RPMI7951 (cell line): ENCODE measurements at places on chromosomes 13 and 19. TPM values are rescaled to one million over a fixed set of nuclear protein-coding genes. Genes with fewer than 3 reads are reported as not detected.

DNA sequence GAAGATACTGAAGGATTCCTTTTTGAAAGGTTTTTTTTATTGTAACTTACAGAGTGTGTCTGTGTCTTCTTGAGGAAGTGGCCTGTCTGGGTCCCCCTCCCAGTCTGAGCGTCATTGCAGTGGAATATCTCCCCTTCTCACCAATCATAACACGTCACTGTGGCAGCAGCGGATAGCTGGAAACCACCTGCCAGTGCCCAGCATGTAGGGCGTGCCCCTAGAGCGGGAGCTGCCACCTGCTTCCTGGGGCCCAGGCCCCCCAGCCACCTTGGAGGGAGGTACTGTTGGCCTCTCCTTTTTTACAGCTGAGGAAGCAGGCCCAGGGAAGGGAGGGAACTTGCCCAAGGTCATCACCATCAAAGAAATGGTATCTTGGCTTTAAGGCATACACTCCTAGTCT is 4.6 kb upstream of the DNM2 start:
- no peak for DNase-seq

Gene SLC7A9
- total RNA-seq, result not detected in 2 replicates

GRCh38 chr19:49120325-49120683 is 960 bp downstream of the PPFIA3 start:
- DNase-seq, result no peak

GRCh38 chr13:51534041-51534817 is 50.0 kb upstream of the WDFY2 start:
- peak; percentile 40 for DNase-seq

GRCh38 chr19:5225486-5226345 is 114.9 kb downstream of the PTPRS start:
- no peak for DNase-seq

DNA sequence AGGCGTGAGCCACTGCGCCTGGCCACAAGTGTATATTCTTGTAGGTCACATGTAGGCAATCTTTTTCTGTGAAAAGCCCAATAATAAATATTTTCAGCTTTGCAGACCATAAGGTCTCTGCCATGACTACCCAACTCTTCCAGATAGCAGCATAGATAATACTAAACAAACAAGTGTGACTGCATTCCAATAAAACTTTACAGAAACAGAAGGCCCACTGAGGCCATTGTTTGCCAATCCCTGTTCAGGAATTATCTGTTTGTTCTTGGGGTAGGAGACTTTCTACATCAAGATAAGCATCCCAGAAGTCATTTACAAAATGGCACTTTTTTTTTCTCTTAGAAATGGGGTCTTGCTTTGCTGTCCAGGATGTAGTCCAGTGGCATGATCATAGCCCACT is 2.8 kb upstream of the ZNF329 start:
- DNase-seq, result no peak

DNA sequence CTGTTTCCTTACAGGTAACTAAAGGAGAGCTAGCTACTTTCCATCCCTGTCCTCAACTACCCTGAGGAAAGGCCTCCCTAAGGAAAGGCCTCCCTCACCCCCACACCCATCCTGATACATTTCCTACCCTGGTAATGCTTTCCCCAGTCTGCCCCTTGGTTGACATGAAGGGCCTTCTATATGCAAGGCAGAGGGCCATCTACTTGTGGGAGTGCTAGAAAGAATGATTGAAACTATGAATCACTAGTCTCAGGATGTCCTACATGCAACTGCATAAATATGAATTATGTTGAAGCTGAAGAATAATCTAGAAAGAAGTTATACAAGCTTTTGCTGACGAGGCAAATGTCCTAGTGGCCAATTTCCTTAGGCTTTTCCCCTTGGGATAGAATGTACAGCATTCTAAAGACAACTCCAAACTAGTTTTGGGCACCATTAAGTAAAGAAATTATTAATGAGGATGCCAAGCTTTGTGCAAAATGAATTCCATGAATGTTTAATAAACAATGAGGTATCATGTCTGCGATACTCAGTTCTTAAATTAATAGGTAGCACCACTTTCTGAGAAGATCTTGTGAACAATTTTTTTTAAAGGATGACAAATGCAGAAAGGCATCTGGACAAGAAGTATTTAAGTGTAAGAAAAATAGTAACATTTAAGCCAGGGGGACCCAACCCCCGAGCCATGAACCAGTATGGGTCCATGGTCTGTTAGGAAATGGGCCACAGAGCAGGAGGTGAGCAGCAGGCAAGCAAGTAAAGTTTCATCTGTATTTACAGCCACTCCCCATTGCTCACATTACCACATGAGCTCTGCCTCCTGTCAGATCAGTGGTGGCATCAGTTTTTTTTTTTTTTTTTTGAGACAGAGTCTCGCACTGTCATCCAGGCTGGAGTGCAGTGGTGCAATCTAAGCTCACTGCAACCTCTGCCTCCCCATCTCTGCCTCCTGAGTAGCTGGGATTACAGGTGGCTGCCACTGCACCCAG is 223.0 kb downstream of the LHFPL6 start:
- DNase-seq, result no peak

Gene ZNF570
- 5.7 and 8.1 TPM in 2 replicates for total RNA-seq

DNA sequence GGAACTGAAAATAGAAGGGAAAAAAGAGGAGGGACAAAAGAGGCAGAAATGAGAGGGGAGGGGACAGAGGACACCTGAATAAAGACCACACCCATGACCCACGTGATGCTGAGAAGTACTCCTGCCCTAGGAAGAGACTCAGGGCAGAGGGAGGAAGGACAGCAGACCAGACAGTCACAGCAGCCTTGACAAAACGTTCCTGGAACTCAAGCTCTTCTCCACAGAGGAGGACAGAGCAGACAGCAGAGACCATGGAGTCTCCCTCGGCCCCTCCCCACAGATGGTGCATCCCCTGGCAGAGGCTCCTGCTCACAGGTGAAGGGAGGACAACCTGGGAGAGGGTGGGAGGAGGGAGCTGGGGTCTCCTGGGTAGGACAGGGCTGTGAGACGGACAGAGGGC is at the start of gene CEACAM5:
Gene CEACAM5, plus strand, starts transcription at position 146 of the 400 bp plus-strand sequence. Its CDS starts 106 bp downstream, at position 252.
- DNase-seq, result no peak

- no peak for DNase-seq
These were observed 31.2 kb upstream of the ANKRD10 start for GRCh38 chr13:110945928-110946570.

Gene LILRA5
- not detected in 2 replicates for total RNA-seq

GRCh38 chr13:83796364-83796763 is 85.9 kb downstream of the SLITRK1 start:
- DNase-seq, result no peak

DNA sequence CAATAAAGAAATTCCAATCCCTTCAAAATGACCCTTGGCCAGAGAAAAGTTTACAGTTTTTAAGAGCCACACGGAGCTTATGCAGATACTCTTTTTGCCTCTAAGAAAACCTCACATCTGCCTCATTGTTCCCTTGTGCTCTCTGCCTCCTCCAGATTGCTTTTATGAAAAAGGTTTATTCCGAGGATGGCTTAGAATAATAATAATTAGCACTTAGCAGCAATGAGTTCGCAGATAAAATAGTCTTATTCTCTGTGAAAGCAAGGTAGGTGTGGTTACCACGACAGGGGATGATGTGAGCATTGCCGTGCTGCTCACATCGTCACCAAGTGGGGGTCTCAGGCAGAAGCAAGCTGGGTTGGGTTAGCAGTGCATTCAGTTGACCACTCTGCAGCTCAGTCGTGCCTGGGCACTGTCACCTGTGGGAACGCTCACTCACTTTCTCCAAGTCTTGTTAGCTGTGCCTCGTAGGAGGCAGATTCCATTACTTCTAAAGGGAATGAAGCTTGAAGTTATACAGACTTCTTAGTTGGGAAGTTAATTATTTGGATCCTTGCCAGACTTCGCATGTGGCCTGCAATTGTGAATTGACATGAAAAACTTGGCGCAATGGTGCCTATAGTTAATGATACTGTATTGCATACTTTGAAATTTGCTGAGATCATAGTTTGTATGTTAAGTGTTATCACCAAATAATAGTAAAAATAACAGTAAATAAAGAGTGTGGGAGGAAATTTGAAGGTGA is 157.2 kb downstream of the MYO16 start:
- DNase-seq, result no peak

DNA sequence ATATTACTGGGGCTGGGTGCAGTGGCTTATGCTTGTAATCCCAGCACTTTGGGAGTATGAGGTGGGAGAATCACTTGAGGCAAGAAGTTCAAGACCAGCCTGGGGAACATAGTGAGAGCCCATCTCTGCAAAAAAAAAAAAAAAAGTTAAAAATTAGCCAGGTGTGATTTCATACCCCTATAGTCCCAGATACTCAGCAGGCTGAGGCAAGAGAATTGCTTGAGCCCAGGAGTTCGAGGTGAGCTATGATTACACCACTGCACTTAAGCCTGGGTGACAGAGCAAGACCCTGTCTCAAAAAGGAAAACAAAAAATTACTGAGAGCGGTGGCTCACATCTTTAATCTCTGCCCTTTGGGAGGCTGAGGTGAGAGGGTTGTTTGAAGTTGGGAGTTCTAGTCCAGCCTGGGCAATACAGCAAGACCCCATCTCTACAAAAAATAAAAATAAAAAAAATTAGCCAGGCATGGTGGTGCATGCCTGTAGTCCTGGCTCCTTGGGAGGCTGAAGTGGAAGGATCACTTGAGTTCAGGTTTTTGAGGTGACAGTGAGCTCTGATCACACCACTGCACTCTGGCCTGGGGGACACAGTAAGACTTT is 87.5 kb downstream of the ZMYM2 start:
- DNase-seq, result no peak

DNA sequence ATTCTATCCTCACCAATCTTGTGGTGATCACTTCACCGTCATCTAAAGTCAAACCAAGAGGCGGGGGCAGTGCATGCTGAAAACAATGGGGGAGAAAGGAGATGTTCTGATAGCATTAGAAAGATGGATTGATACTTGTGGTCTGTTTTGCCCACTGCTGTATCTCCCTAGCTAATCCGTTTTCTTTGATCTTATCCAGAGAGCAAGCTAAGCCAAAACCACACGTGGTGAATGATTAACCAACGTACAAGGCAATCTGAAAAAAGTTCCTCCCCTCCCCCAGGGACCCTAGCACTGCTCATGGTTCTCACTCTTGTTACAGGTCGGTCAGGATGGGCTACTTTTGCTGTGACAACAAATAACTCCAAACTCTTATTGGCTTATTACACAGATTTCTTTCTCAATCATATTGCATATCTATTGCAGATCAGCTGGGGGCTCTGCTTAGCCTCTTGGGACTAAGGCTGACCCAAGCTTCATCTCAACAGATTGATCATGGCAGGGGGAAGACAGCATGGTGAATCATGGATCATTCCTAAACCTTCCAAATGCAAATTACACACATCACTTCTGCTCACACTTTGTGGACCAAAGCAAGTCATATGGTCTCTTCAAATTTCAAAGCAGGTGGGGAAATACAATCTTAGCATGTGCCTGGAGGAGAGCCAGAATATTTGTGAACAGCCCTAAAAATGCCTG is 11.9 kb upstream of the C13orf42 start:
- peak; percentile 14 for DNase-seq

Gene KLC3
- total RNA-seq, result 0.36 and 1.2 TPM in 2 replicates

GRCh38 chr13:86438034-86438433 is 638.8 kb upstream of the SLITRK6 start:
- DNase-seq, result no peak

DNA sequence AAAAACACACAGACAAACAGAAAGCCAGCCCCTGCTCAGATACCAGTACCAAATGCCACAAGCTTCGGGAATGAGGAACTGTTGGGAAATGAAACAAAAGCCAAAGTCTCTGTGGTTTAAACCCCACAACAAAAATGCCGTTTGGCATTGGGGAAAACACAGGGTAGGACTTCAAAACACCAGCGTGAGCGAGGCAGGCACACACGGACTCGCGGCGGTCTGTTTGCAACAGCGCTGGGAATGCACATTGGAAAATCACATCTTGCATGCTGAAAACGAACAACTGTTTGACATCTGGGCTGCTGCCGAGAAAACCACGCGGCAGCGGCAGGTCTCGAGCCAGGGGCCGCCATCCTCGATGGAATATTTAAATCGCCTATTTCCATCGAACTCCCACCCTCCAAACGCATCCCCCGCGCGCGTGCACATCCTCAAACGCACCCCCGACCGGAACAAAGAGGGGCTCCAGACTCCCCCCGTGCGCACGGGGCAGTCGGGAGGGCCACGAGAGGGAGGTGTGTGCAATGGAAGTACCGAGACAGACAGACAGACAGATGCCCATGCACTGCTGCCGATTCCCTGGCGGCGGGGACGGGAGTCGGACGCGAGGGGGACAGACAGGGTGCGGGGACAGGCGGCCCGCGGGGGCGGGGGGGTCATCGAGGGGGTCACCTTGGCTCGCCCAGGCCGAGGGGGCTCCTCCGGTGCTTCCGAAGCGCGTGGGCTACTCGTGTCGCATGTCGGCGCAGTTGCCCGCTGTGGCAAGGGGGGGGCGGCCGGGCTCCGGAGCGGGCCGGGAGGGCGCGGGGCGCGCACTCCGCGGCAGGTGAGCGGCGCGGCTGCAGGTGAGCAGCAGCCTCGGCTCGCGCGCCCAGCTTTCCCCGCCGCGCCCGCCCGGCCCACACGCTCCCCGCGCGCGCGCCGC is at the start of gene GPR12:
Gene GPR12, minus strand, starts transcription at position 880 of the 925 bp plus-strand sequence. CDS start 959 bp downstream, outside the sequence.
- no peak for DNase-seq

- no peak for DNase-seq
These were observed 19.5 kb upstream of the MAB21L1 start for GRCh38 chr13:35496006-35496405.

Gene SLITRK6
- 1.8 and 3.1 TPM in 2 replicates for total RNA-seq

Gene FGF21
- not detected in 2 replicates for total RNA-seq

DNA sequence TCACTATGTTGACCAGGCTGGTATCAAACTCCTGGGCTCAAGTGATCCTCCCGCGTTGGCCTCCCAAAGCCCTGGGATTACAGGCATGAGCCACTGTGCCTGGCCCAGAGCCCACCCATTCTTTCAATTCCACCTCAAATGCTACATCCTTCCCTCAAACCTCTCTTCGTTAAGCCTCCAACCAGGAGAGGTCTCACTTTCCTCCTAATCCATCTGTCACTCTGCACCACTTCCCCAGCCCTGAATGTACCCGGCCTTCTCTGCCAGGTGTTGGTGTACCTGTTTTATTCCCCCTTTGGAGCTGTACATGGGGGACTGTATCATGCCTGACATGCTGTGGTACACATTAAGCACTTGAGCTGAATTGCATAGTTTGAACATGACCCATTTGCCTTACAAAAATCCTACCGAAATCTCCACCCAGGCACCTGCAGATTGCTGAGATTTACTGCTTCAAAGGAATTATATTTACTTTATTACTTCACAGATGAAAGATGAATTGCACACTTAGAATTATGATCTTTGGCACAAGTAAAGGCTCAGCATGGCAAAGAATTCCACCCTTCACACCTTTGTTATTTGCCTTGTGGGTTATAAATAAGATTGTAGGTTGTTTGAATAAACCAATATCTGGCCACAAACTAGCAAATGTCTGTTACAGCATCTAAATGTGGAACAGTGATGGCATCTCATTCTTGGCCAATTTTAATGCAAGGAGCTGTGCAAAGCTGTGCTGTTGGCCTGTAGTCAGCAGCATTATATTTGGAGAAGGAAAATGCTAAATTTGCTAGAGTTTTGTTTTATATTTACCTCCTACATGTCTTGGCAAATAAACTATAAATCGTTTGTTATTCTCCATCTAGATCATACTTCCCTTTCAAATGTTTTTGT is 15.6 kb upstream of the WASF3 start:
- no peak for DNase-seq

Gene CYP4F12
- 0.20 TPM in 1 of 2 replicates, not detected in the other for total RNA-seq

Gene CYP2S1
- total RNA-seq, result 4.4 and 10.3 TPM in 2 replicates

GRCh38 chr13:58655086-58655485 is 1023.5 kb downstream of the PCDH17 start:
- DNase-seq, result no peak

Gene NLRP4
- total RNA-seq, result not detected in 2 replicates

- no peak for DNase-seq
These were observed 17.8 kb downstream of the LMTK3 start for GRCh38 chr19:48493718-48494401.

- no peak for DNase-seq
These were observed 99.3 kb downstream of the WDFY2 start for GRCh38 chr13:51683597-51683996.
